Inflammatory macrophage treated with lipopolysaccharide for 4 hours (primary cell): ENCODE measurements at places on chromosomes 16 and 17.

DNA sequence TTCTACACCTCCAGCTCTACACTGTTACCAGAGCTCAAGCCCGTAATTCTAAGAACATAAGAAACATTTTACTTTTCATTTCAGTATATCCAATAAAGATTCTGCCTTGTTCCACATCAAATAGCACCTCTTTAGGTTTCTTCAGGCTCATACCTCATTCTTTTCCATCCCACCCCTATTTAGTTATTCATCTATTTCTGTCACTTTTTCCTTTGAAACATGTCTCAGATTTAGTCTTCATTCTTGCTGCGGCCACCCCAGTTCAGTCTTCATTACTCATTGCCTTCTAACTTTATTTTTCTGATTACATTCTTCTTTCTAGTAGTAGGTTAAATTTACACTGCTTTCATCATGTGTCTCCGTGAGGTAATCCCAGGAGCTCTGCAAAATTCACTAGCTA is 33.5 kb downstream of the PPM1E start:
- DNase-seq: no peak

- DNase-seq: no peak
These were observed 45.2 kb downstream of the AXIN2 start for GRCh38 chr17:65515959-65516948.

DNA sequence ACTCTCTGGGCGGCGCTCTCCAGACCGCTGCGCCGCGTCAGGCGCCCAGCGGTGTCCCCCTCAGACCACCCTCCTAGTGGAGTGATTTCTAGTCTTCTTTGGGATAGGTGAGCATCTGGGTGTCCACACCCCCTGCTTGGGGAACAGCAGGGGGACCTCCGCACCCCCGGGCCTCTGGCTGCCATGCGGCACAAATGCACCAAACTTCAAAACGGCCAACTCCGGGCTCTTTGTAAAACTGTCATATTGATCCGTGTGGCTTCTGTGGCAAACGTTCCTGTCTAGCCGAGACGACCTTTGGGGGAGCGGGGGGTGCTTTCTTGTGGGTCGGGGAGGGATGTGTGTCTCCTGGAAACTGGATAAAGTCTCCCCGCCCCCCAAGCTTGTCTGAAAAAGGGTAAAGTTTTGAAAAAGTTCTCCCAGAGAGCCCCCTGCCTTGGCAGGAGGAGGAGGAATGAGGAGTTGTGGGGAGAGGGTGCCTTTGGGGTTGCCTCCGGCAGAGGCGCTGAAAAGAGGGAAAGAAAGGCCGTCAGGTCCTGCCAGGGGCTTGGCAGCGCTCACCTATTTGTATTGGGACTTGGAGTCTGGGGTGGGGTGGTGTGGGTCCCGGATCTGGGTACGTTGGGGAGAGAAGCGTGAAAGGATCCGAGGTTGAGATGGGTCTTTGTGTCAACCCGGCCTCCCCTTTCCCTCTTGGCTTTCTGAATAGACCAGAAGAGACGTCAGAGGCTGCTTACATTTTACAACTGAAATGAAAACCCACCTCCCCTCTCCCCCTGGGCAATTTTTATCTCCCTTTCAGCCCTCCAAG is 2.2 kb upstream of the CHD3 start:
- no peak for DNase-seq

DNA sequence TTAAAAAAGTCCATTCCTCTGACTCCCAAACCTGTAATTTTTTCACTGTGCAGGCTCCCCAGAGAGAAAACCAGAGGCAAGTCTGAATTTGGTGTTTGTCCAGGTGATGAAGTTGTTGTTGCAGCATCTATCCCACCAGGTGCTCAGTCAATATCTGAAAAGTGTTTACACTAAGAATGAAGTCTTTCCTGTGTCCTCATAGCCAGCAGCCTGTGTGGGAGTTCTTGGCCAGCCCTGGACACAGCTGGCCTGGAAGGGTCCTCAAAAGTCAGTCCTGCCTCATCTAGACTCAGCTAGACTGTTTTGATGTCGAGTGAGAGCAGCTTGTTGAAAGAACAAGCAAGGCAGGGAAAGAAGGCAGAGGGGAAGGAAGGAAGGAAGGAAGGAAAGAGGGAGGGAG is 3.3 kb upstream of the PMP22 start:
- DNase-seq: no peak

- no peak for DNase-seq
These were observed 13.6 kb downstream of the MRM3 start for GRCh38 chr17:795721-796120.

DNA sequence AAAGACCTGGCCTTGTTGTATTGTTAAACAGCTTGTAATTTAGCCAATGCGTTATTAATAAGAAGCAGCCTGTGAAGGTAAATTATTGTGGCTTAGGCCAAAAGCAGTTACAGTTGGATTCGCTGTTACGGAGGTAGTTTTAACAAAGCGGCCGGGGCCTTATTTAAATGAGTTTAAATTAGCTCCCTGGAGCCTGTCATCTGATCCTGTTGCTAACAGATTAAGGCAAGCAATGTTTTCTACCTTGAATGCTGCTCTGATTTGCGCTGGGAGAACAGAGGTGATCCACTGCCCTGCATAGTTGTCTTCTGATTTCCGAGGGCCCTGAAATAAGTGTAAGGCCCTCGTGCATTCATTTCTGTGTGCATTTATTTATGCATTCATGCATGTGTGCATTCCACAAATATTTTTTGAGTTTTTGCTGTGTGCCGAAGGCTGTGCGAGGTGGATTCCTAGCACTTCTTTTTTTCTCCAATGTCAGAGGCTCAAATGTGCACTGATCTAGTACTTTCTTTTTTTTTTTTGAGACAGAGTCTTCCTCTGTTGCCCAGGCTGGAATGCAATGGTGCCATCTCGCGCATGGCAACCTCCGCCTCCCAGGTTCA is 10.9 kb downstream of the SEC14L5 start:
- no peak for DNase-seq

DNA sequence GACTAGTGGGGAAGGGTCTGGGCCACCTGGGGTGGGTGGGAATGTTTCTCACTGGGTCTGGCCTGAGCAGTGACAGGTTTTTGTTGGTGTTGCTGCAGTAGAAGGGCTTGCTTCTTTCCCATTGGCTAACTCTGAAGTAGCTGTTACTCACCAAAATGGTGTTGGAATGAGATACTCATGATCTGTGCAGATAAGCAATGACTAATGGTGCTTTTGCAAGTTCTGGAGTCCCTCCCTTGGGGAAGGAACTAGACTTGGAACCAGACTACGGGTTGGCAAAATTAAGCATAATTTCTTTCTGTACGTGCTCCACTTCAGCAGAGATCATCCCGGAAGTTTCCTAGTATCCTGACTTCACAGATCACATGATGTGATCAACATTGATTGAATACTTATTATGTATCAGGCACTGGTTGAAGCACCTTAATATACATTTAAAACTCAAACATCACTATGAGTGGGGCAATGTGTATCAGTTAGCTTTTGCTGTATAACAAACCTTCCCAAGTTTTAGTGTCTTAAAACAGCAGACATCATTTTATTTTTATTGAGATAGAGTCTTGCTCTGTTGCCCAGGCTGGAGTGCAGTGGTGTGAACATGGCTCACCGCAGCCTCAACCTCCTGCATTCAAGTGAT is 30.1 kb downstream of the CHP2 start:
- peak; percentile 77 for DNase-seq

GRCh38 chr17:31373150-31374093 is 18.1 kb upstream of the RAB11FIP4 start:
- peak; percentile 73 for DNase-seq

GRCh38 chr16:54939510-54940278 is 9.0 kb downstream of the IRX5 start:
- DNase-seq: no peak

- no peak for DNase-seq
These were observed 580 bp downstream of the RANGRF start for GRCh38 chr17:8289103-8289397.

DNA sequence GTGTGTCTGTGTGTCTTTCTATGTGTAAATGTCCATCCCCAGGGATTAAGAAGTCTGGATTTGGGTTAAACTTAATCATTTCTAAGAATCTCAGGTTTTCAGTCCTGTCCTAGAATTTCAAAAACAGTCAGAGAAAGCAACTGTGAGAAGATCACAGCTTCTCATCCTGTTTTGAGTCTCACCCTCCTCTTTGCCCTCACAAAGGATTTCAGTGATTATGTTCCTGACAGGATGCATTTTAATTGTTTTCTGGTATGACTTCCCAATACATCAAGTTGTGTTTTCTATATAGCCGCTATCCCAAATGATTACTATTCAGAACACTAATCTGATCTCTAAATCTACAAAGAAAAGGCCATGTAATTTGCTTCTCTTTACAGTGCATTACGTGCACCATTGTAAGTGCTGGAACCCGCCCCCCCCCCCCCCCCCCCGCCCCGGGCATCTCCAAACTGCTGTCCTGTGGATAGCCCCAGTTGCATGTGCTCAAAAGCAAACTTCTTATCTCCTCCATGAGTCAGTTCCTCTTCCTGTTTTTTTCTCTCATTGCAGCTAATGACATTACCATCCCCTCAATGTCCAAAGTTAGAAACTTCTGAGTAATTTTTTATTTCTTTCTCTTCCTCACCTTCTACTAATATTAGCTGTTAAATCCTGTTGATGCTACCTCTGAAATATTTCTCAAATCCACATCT is 73.9 kb downstream of the CDH13 start:
- DNase-seq: no peak

- no peak for DNase-seq
These were observed 53.6 kb downstream of the RMI2 start for GRCh38 chr16:11398851-11399250.

- no peak for DNase-seq
These were observed 35.7 kb upstream of the NDRG4 start for GRCh38 chr16:58464047-58464915.

- no peak for DNase-seq
These were observed 105.3 kb downstream of the AMFR start for GRCh38 chr16:56320056-56320455.

- no peak for DNase-seq
These were observed 198.6 kb upstream of the HSBP1 start for GRCh38 chr16:83609178-83609577.

- DNase-seq: no peak
These were observed 6.2 kb downstream of the ZNF423 start for GRCh38 chr16:49849754-49850108.

DNA sequence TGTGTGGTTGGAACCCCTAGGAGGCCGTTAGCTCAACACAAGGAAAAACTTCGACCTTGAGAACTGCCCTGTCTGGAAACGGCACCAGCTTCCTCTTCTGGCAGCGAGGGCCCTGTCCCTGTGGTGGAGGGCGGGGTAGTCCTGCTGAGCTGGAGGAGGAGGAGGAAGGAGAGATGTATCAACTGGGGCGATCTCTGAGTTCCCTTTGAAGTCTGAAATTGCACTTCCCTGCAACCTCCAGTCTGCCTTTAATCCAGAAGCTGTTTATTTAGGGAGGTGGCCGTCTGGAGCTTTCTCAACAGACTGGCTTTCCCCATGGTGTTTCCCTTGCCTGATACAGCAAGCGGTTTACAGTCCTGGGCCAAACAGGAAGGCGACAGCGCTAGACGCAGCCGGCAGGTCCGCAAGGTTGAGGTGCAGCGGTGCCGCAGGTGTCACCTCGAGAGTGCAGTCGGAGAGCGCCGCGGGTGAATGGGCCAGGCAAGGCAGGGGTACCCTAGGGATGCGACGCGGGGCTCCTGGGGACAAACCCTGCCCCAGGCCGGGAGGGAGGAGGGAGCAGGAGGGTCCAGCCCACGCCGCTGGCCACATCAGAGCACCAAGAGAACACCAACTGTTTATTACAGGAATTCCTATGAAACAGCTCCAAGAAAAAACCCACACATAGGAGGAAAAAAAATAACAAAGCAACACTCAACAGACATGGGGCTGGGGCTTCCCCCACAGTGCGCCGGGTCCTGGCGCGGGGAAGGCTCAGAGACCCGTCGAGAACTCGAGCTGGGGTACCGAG is 11.4 kb upstream of the MRPS23 start:
- peak; percentile 78 for DNase-seq

GRCh38 chr17:51830886-51831285 is 327.6 kb downstream of the CA10 start:
- no peak for DNase-seq

DNA sequence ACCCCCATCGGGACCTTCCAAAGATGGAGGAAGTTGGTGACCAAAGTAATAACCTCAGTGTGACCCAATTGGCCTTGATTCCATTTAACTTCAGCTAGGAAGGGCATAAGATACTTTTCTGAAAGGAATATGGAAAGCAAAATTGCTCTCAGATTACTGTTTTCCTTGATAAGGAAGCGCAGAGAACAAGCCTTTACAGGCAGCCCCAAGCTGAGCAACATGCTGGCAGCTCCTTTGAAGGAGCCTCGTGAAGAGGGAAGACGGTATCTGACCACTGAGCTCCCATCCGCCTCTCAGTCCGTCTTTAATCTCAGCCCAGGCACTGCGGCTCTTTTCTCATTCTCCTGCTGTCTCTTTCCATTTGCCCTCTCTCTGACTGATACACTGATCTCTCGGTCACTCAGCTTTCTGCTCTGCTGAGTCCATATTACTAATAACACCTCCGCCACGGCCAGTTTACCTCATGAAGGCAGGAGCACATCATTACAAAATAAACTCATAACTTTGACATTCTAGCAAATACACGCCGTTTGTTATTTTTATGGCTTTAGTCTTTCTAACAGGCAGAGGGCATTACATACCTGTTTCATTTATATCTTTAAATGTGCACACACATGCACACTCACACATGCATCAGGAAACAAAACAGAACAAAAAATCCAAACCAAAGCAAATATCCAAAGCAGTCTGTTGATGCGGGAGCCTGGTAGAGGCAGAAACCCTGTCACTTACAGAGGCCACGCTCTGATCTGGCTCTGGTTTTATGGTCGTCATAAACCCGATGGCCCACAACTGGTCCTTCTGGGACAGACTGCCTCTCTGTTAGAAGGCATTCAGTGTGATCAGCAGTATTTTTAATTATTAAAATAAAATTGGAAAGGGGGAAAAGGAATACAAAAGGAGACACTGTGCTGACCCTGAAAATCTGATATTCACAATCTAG is 183.2 kb downstream of the AATF start:
- no peak for DNase-seq

- no peak for DNase-seq
These were observed 55.4 kb downstream of the SOCS1 start for GRCh38 chr16:11200592-11200991.

DNA sequence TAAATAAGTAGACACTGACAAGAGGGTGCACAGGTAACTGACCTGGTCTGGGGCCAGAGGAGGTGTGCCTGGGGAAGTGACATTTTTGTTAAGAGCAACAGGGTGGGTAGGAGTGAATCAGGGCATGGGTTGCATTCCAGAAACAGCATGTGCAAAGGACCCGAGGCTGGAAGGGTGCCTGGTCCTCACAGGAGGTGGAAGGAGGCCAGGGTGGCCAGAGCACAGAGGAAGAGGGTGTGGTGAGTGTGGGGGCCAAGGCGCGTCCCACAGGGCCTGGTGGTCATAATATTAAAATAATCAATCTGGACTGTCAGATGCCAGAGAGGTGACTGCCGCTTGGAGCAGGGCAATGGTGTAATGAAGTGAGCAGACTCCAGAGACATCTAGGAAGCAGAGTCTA is 14.3 kb downstream of the ARHGAP23 start:
- no peak for DNase-seq

- DNase-seq: no peak
These were observed 28.3 kb upstream of the TEX2 start for GRCh38 chr17:64291268-64291851.

GRCh38 chr17:10120109-10120485 is 78.3 kb downstream of the GAS7 start:
- peak; percentile 39 for DNase-seq

- no peak for DNase-seq
These were observed 141.2 kb downstream of the RBFOX3 start for GRCh38 chr17:79469646-79470045.
